ENCODE measurements at places on chromosomes 7 and 10. TPM values are rescaled to one million over a fixed set of nuclear protein-coding genes. Genes with fewer than 3 reads are reported as not detected.

GRCh38 chr7:15625466-15625865 is 61.0 kb downstream of the MEOX2 start:
- no peak for DNase-seq
- no peaks in the 10 kb centered on the region for H3K36me3 ChIP-seq
- no peaks in the 10 kb centered on the region for H3K4me1 ChIP-seq
- H3K27ac ChIP-seq, result no peak overlapping the region

DNA sequence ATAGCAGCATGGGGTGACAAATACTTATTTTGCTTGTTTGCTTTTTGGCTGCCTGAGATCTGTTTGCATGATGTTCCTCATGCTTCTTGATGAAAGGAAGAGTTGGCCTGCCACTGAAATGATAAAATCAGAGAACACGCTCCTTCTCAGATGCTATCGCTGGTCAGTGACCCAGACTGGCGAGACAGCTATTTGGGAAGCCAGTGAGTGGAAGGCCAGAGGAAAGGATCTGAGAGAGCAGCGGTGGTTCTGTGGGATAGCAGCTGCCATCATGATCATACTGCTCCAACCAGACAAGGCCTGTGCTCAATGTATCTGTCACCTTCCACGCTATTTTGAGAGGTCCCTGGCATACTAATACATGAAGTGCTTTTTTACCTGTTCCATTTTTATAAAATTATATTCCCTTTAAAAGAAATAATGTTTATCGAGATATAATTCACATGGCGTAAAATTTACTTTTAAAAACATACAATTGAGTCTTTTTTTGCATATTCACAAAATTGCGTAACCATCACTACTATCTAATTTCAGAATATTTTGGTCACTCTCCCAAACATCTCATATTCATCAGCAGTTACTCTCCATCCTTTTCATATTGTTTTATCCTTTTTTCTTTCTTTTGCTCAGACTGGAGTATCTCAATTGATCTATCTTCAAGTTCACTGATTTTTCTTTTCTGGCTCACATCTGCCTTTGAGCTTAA is 695.1 kb downstream of the TNS3 start:
- H3K4me3 ChIP-seq, result no peak overlapping the region
- H3K36me3 ChIP-seq, result no peaks in the 10 kb centered on the region
- DNase-seq, result no peak
- H3K4me1 ChIP-seq, result no peaks in the 10 kb centered on the region
- H3K27me3 ChIP-seq, result no peaks in the 10 kb centered on the region

DNA sequence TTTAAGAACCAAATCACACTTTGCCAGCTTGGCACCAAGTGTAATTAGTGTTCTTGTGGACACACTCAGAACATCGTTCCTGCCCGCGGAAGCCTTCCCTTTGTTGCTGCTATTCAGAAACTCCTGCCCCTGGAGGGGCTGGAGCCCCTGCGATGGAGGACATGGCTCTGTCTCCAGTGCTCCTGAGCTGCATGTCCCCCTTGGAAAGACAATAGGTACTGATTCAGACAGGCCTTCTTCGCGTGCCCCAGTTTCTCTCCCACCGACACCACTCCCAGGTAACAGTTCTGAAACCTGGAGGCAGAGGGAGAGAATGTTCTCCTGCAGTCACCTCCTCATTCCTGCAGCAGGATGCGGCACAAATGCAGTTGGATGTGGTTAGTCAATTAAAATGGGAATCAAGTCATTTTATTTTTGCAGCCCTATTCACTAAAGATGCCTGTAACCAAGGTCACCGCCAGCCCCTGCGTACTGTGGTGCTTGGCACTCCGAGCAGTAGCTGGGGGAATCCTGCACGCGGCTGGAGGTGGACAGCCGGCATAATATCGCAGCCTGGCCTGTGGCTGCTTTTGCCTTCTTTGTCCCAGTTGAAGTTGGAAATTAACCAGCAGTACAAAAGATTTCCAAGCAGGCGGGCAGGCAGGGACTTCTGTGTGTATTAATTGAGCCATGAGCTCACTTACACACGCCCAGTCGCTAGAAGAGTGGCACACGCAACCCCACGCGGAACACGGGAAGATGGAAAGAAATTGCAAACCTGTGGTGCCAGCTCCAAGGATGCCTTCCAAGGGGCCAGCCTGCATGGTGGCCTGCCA is 205.7 kb downstream of the EBF3 start:
- no peaks in the 10 kb centered on the region for H3K27me3 ChIP-seq
- no peak overlapping the region for H3K4me3 ChIP-seq
- H3K27ac ChIP-seq, result no peak overlapping the region
- DNase-seq, result no peak
- no peaks in the 10 kb centered on the region for H3K36me3 ChIP-seq
- no peaks in the 10 kb centered on the region for H3K4me1 ChIP-seq

The CLCN1 gene
- total RNA-seq, result not detected

- no peak overlapping the region for H3K4me3 ChIP-seq
- no peak overlapping the region for H3K27ac ChIP-seq
- H3K4me1 ChIP-seq, result no peaks in the 10 kb centered on the region
Observed at GRCh38 chr7:151384352-151384697, 25.5 kb downstream of the WDR86 start.

GRCh38 chr7:17396692-17397091 is 98.2 kb downstream of the AHR start:
- peaks cover 15% of the 10 kb centered on the region for H3K4me1 ChIP-seq
- peaks cover 7% of the 10 kb centered on the region for H3K27me3 ChIP-seq
- H3K4me3 ChIP-seq, result no peak overlapping the region
- DNase-seq, result no peak

GRCh38 chr7:32524631-32525030 is 29.3 kb downstream of the AVL9 start:
- H3K27me3 ChIP-seq, result no peaks in the 10 kb centered on the region
- peaks cover 10% of the 10 kb centered on the region for H3K36me3 ChIP-seq
- peaks cover 12% of the 10 kb centered on the region for H3K4me1 ChIP-seq
- no peak for DNase-seq
- no peak overlapping the region for H3K4me3 ChIP-seq

- H3K36me3 ChIP-seq, result no peaks in the 10 kb centered on the region
- H3K4me1 ChIP-seq, result no peaks in the 10 kb centered on the region
- no peak for DNase-seq
- no peak overlapping the region for H3K4me3 ChIP-seq
Observed at GRCh38 chr7:29770371-29770770, 35.9 kb upstream of the WIPF3 start.

DNA sequence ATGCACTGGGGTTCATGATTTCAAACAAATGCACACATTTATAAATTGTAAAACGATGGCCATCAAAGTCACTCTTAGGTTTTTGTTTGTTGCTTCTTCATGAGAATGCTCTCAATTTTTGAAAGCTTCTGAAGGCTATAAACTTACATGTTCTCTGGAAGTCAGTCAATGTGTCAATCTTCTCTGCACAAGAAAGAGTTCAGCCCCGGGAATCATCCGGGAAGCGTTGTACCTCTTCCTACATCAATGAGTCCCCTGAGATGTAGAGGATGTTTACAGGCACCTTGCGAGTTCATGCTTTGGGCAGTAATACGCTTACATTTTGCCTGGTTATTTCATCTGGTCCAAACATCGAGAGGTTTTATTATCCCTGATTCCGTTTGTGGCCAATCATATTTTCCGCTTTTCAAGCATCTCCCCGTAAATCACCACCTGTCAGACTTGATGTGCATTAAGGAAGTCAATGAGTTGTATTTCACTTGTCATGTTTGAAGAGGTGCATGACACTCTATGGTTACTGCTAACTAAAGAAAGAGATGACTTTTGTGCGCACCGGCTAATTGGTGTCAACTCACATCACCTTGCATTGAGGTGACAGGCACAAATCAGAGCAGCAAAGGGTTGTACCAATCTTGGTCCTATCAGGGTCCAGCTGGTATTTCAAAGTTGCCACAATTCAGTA is 750.7 kb downstream of the SORCS3 start:
- DNase-seq, result no peak
- H3K27me3 ChIP-seq, result no peaks in the 10 kb centered on the region

The BAZ1B gene
- 94.5 TPM for total RNA-seq

The KLLN gene
- total RNA-seq, result 0.22 TPM

The COL17A1 gene
- not detected for total RNA-seq

Measured in activated T-cell treated with anti-CD3 and anti-CD28 coated beads, Interleukin-2, amount 50 U/mL, for 72 hours (primary cell).